Activated naive CD4-positive, alpha-beta T cell treated with anti-CD3 and anti-CD28 coated beads, Interleukin-2, amount 50 U/mL, for 72 hours (primary cell): ENCODE measurements at places on chromosomes 7 and 10. TPM values are rescaled to one million over a fixed set of nuclear protein-coding genes. Genes with fewer than 3 reads are reported as not detected.

GRCh38 chr10:129662426-129662825, 195.4 kb downstream of the MGMT start:
- DNase-seq, result no peak

DNA sequence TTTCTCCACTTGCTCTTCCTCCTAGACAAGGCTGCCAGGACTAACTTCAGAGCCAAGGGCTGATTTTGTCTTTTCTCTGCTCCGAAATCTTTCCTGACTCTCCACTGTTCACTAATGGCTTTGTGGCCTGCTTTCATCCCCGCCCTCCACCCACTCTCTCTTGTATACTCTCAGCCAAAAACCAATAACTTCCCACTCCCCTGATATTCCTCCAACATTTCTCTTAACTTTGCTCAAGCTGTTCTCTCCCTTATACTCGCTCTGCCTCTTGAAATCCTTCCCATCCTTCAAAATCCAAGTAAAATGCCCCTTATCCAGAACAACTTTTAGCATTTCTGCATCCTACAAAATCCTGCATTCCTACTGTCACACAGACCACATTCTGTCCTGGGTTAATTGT, 214.8 kb downstream of the PHTF2 start:
- no peak for DNase-seq

- no peak for DNase-seq
These were observed 1.8 kb upstream of the SP8 start for GRCh38 chr7:20788420-20788990.

DNA sequence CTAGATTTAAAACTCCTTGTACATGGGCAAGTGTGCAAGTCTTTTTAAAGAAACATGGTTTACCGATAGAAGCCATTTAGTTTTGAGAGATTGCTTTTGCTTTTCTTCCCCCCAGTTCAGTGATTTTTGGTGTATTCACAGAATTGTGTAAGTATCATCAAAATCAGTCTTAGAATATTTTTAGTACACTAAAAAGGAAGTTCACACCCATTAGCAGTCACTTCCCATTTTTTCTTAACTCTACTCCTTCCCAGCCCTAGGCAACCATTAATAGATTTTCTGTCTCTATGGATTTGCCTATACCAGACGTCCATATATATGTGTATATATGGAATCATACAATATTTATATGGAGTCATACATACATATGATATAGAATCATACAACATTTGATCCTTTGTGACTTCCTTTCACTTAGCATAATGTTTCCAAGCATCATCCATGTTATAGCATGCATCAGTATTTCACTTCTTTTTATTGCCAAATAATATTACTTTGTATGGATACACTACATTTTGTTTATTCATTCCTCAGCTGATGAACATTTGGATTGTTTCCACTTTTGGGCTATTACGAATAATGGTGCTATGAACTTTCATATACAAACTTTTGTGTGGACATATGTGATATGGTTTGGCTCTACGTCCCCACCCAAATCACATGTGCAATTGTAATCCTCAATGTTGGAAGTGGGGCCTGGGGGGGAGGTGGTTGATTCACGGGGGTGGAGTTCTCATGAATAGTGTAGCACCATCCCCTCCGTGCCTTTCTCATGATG, 16.5 kb upstream of the ARL4A start:
- no peak for DNase-seq

DNA sequence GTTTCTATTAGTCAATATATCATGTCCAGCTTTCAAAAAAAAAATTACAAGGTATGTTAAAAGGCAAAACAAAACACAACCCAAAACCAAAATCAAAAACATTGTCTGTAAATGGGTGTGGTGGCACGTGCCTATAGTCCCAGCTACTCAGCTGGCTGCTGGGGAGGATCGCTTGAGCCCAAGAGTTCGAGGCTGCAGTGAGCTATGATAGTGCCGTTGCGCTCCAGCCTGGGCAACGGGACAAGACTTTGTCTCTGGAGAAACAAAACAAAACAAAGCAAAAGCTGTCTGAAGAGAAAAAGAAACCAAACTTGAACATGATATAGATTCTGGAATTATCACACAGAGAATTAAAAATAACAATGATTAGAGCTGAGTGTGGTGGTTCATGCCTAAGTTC, 10.3 kb upstream of the CPA5 start:
- no peak for DNase-seq

DNA sequence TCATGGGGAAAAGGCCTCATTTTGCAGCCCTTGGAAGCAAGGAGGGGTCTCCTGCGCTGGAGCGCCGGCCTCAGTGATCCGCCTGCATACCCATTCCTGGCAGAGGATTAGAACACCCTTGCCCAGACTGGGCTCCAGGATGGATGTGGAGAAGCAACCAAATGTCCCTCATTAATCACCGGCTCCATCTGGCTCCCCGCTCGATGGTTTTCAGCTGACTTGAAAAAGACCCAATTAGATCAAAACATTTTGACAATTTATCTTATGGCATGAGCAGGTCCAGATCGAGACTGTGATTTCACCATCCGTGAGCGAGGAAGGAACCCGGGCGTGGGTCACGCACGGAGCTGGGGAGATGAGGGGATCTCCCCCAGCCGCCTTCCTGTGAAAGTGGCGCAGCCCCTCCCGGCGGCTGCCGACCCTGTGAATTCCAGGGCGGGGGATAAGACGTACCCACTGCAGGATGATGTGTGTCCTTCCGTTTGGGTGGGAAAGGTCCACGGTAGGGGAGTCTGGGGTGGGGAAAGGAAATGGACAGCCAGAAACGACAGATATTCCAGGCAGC, 141.6 kb downstream of the EMX2 start:
- DNase-seq, result no peak

- no peak for DNase-seq
These were observed 1078.0 kb downstream of the LRMDA start for GRCh38 chr10:76509446-76509845.

GRCh38 chr7:299628-300027, 9.7 kb downstream of the FOXL3 start:
- peak; percentile 31 for DNase-seq

IL2RA gene
- 706 TPM for total RNA-seq

- no peak for DNase-seq
These were observed 44.7 kb upstream of the SUN1 start for GRCh38 chr7:787332-788240.

- DNase-seq, result peak; percentile 51
These were observed 7.6 kb upstream of the C10orf105 start for GRCh38 chr10:71727105-71727737.

ZNF117 gene
- 2.0 TPM for total RNA-seq

NCF1 gene
- 3.2 TPM for total RNA-seq

GRCh38 chr7:122764902-122765301, 62.2 kb upstream of the RNF148 start:
- no peak for DNase-seq

DNA sequence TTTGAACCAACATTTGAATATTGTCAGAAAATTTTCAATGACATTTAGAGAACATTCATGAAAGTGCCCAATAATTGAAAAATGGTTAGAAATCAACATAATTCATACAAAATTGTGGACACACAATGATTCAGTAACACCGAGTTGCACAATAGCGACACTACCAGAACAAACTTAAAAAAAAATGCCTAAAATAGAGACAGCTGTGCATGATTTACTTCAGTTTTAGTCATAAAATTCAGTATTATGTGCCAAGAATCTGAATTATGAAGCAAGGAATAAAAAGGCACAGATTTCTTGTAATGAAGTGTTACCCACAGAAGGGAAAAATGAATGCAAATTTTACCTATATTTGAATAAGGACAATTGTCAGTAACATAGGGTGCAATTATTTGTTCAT, 396.0 kb downstream of the SEMA3D start:
- DNase-seq, result no peak

DNA sequence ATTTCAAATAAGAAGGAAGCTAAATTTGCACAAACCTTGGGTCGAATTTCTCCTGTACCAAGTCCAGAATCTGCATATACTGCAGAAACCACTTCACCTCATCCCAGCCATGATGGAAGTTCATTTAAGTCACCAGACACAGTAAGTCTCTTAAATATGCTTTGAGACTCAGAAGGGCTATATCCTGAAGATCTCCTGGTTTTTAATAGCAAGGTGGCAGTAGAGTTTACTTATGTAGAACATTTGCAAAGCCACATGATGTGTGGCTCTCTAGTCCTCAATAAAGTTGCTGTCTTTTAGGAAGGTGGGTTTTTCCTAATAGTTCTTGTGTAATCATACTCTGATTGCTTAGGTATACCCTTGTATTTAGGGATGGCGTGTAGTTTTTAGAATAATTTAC, 8.7 kb downstream of the DBF4 start:
- no peak for DNase-seq

DNA sequence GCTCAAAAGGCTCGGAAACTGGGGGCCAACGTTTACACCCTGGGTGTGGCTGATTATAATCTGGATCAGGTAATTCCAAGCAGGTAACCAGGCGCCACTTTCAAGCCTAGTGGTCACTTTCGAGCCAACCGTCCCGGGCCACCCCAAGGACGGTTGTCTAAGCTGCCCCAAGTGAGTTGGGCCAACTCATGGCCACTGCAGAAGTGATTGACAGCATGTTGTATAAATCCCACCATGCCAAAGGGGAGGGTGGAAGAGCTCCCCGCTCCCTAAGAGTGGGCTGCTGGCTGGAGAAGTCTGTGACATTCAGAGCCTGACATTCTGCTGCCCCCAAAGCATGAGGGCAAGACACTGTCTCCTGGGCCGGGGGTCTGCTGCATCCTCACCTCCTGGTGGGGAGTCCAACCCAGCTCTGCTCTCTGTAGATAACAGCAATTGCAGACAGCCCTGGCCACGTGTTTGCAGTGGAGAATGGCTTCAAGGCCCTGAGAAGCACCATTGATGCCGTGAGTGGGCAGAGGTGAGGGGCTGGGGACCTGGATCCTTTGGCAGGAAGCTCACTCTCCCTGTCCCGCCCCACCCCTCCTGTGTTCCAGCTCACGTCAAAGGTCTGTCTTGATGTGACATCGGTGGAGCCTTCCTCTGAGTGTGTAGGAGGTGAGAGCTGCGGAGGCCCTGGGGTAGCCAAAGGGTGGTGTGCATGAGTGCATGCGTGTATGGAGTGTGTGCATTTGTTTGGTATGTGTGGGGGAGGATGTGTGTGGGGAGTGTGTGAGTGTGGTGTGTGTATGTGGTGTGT, 10.8 kb downstream of the ANTXRL start:
- DNase-seq, result no peak

GRCh38 chr7:156668130-156668741, 27.7 kb downstream of the RNF32 start:
- DNase-seq, result no peak

ASCC1 gene
- 87.6 TPM for total RNA-seq

GRCh38 chr7:51354434-51354833, 37.8 kb upstream of the COBL start:
- DNase-seq, result no peak

HOXA3 gene
- total RNA-seq, result not detected

DNA sequence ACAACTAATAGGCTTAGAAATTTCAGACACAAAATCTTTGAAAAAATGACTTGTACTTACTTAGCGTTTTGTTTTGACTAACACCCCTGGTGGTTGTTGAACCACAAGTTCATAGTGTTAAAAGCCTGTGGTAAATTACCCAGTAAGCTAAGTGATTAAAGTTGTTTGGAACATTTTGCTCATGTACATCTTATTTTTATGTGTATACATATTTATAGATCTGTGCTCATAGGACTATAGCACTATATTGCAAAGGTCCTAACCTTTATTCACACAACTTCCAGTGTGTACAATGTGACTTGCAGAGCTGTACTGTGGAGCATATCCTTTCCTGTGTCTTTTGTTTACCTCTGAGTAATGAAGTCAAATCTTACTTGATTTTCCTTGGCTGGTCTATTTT, 79.6 kb downstream of the BMPR1A start:
- no peak for DNase-seq

DNA sequence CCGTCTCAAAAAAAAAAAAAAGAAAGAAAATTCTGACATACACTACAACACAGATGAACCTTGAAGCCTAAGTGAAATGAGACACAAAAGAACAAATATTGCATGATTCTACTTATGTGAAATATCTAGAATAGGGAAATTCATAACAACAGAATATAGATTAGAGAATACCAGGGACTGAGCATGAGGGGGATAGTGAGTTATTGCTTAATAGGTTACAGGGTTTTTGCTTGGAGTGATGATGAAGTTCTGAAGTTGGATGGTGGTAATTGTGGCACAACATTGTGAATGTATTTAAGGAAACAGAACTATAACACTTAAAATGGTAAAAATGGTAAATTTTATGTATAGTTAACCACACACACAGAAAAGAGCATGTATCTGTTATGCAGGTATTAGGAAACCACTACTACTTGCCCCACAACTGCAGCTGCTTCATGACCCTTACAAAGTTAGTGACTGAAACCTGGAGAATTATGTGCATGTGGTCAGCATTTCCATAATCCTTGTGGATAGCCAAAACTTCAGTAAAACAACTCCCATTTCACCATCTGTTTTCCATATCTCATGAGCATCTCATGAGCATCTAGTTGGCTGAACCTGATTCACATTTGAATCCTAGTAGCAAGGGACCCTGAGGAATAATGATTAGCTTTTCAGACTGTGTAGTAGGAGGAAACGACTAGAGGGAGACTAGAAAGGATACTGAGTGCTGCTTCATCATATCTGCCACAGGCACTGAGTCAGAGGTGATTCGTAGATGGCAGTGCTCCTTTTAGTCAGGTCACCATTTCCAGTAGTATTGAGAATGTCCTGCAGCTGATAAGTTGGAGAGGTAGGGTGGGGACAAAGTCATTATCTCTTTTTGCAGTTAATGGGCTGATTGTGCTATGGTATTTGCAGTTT, 26.3 kb downstream of the SAMD8 start:
- DNase-seq, result peak; percentile 16

DNA sequence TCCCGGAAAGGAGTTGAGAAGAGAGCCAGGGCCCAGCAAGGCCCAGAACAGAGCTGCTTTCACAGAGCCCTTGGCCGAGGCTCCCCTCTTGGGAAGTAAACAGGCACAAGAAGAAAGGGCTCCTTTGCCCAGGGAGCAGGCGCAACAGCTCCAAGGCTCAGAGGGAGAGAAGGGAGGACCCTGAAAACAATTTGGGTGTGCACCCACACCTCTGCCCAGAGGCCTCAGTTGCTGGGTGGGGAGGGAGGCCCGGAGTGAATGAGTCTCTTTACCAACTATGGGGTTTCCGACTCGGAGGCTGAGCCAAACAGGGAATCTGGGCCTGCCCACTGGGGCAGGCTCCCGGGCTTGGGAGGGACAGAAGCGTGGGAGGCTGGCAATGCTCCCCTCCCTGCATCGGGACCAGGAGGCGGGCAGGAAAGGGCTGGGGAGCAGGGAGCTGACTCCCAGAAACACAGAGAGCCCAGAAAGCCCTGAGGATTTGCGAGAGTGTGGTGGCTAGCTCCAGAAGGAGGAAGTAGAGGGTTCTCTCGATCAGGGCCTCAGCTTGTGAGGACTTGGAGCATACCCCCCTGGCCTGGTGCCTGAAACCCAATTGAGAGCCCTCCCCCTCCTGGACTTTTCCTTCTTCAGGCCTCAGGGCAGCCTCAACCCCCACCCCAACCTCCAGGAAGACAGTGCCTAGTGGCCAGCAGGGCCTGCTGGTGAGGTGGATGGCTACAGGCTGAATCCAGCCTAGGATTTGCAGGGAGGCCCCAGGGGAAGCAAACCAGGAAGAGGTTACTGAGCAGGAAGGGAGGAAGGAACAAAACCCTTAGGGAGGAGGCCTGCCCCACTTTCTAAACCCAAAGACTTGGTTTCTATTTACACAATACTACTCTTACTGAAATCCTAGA, 6.2 kb downstream of the C10orf105 start:
- no peak for DNase-seq

GRCh38 chr10:35004651-35005050, 85.5 kb downstream of the CUL2 start:
- DNase-seq, result no peak

ECHS1 gene
- 86.0 TPM for total RNA-seq
